T-cell (primary cell): ENCODE measurements at places on chromosomes 3 and 15.

DNA sequence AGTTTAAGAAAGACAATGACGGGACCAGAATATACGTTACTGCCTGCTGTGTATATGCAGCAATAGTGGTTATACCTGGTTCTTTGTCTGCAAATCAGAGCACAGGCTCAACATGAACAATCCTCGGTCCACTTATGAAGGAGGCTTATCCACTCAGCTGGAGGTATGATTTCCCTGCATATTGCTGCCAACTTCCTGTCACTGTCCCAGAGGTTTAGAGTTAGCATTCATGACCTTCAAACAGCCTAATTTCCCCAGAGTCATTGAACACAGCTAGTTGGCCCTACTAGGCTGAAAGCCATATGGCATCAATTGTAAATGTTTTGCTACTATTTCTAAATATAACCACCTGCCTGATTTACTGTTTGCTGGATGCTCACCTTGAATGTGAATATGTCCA lies 224.9 kb upstream of the ZNF717 start:
- DNase-seq: no peak

DNA sequence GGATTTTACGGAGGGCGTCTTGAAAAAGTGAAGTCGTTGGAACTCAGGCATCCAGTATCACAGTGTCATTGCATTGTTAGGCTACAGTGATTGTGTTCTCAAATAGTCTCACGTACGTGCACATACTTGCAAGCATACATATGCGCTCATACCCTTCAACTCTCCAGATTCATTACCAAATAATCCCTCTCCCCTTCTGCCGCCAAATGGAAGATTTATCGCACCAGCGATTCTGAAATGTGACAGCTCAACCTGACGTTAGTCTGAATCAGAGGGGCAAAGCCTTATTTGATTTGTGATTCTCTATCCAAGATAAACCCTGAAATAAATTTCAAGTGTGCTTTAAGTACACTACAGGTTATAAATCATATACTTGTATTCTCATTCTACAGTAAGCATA lies 119.4 kb downstream of the GADL1 start:
- DNase-seq: no peak

DNA sequence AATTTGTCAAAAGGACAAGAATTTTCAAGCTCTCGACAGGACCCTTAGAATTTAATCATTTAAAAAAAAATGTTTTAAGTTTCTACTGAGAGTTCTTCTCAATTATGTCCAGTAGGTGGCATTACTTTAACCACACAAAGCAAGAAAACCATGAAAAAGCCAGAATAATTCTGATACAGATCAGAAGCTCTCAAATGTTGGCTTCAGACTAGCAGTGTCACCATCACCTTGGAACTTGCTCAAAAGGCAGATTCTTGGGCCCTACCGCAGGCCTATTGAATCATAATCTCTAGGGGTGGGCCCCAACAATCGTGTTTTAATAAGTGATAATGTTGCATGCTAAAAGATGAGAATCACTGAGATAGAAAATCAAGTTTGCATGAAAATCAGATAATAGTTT lies 99.5 kb upstream of the KCNMB2 start:
- DNase-seq: no peak

DNA sequence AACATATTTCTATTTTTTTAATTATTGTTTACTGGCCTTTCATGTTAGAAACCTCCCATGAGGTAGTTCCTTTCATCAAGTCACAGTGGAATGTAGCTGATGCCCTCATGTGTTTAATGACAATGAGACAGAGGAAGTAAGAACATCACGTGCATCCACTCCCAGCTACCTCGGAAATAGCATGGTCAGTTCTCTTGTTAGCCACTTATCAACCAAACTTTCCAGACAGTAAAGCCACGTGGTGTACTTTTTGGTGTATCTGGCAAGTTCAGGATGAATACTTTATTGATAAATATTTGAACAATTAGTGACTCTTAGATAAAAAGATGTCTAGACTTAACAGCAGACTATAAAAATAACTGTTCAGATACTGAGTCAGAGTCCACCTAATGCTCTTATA lies 781.7 kb downstream of the MECOM start:
- DNase-seq: no peak

DNA sequence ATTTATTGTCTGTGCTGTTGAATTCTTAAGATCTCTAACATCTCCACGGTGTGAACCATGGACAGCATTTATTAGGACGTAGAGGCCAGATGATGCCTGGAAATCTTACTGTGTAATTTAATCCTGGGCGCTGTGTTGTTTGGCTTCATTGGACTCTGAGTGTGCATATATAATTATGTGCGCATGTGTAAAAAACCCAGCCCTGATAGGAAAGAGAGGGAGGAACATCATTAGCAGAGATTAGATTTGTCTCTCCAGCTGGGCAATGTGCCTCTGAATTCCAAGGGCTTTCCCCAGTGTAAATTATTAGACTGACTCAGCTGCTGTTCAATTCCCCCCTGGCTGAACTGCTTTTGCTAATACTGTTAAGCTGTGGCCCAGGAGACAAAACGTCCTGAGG lies 39.6 kb downstream of the MAP3K13 start:
- no peak for DNase-seq

DNA sequence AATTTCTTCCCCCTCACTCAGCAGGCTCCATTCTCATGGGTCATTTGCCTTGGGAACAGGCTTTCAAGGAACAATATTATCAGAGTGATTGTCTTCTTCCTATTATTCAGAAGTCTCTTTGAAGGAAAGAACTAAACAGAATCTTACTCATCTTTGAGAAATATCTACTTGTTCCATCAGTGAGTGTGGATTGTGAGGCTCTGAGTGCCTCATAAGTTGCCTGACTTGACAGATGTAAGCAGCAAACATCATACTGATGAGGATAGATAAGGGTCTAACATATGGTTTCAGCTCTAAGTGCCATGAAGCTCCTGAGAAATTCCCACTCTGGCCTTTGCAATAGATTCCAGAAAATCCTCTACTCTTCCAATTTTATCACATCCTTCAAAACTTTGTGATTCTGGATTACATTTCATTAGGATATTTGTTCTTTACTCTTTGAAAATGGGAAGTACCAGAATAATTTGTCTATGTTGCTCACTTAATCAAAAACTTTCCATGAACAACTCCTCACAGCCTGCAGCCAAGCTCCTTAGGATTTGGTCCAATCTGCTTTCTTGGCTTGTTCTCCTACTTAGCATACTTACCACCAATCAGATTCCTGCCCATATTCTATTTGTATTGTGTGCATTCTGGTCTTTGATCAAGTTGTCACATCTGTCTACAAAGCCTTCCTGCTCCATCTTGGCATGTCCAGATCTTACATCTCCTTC lies 120.1 kb downstream of the RPL22L1 start:
- DNase-seq: no peak

- no peak for DNase-seq
Observed at GRCh38 chr15:37900326-37901221, 33.9 kb upstream of the TMCO5A start.

- DNase-seq: no peak
Observed at GRCh38 chr3:88632226-88632625, 475.2 kb upstream of the EPHA3 start.

- no peak for DNase-seq
Observed at GRCh38 chr3:136296960-136297359, 46.8 kb downstream of the PCCB start.

DNA sequence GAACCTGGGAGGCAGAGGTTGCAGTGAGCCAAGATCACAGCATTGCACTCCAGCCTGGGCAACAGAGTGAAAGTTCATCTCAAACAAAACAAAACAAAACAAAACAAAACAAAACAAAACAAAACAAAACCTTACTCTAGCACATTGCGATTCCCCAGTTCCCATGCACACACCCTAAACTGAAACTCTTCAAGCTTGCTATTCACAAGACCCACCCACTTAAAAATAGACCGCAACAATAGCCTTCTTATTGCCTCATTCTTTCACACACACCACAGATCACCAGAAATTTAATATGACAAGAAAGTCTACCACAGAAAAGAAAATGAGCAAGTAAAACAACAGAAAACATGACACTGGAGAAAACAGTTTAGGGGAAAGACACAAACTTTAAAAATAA lies 598.4 kb downstream of the FHIT start:
- DNase-seq: no peak

DNA sequence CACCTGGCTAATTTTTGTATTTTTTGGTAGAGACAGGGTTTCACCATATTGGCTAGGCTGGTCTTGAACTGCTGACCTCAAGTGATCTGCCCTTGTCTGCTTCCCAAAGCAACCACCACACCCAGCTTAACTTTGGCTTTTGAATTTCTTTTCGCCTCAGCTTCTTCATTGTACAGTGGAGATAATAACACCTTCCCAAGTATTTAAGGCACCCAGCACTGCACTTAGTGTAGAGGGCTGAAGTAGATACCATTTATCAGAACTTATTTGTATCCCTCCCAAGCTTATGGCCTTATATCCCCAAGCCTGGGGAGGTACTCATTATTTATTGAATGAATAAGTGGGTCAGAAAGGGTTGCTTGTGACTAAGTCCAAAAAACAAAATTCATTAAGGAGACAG lies 2.3 kb downstream of the SQOR start:
- no peak for DNase-seq

DNA sequence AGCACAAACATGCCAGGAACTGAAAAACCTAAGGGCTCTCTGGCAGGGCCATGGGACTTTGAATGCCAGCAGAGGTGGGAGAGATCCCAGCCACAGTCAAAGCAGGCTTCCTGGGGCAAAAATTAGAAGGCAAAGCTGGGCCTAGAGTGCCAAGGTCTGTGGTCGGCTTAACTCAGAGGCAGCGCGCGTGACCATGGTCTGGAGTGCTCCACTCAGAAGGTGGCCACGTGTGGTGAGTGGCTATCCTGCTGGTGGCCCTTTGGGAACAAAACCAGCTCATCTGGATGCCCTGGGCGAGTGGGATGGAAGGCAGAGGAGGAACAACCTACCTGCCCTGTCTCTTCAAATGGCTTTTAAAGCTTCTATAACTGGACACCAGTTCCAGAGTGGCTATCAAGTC lies 63.1 kb downstream of the OXNAD1 start:
- DNase-seq: no peak

DNA sequence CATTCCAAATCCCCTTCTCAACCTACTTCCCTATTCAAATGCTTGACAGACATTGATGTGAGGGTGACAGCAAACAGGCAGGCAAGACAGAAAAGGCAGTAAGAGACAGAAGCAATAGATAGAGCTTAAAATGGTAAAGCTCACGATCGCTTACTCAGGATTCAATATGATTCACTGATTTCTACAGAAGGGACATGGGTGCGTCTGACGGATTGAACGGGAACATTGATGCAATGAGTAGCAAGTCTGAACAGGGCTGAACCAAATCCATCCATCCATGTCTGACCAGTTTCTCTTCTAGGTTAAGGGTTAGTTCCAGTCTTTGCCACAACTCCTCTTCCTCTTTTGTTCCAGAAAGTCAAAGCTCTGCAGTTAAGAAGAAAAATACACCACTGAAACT lies 35.1 kb downstream of the P2RY1 start:
- no peak for DNase-seq

GRCh38 chr3:47348411-47349154 lies 32.2 kb upstream of the PTPN23 start:
- no peak for DNase-seq

DNA sequence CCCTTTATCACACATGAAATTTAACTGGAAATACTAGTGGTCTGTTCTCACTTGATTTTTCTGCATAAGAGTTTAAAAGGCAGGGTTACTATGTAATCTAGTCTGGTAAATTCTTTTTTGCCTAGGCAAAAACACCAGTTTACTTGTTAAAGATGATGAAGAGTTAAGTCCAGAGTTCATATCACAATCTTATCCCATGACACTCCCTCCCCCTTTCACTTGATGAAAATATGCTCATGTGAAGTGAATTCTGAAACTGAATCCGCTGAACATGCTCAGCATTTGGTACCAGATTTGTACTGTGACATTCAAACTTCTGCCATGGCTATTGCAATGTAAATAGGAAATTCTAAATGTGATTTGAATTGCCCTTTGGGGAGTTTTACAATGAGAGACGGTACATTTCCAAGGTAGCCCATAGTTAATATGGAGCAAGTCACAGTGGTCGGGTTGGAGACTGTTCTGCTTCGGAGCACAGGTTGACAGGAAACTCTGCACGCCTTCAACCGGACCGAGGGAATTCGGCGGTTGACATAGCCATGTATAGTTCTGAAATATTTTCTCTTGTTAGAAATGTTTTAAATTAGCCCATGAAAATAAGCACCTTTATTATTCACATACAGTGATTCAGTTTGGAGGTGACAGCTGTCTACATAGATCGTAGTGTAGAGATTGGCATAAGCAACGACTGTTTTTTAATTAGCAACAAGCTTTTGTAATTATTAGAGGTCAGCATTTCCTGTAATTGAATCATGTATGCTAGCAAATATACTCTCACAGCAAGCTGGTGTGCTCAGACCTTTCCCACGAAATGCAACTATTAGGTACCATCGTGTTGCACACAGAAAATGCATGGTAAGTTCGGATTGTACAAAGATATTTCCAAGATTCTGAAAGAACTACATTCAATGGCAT lies 768.6 kb upstream of the GOLIM4 start:
- DNase-seq: no peak

DNA sequence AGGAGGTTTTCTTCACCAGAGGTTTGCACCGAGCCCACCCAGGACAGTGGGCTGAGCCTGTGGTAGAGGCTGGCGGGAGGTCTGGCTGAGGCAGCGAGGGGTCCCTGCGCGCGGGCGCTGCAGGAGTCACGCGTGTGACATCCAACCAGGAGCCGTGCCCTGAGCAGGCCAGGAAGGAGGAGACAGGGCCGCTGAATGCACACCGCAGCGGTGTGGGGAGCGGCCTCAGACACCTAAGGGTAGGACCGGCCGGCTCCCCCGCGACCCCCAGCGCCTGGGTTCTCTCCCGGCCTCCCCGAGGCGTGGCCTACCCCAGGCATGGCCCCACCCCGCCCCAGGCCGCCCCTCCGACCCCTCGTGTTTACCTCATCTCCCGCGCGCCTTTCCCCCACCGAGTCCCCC lies 412 bp downstream of the SLC41A3 start:
- no peak for DNase-seq

DNA sequence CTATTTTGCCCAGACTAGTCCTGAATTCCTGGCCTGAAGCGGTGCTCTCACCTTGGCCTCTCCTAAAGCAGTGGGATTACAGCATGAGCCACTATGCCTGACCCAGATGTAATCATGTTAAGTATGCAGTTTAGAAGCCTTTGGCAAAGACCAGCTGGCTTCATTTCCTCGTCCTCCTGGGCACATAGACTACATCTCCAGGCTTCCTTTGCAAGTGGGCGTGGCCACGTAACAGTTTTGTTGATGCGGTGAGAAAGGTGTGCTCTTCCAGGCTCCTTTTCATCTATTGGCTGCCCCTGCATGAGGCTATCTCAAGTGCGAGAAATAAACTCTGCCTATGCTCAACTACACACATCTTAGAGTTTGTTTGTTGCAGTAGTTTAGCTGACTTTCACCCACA lies 13.0 kb downstream of the SV2B start:
- no peak for DNase-seq

- DNase-seq: no peak
Observed at GRCh38 chr3:146300768-146301167, 49.9 kb upstream of the PLSCR4 start.

GRCh38 chr3:147415874-147416273 lies 6.7 kb downstream of the ZIC1 start:
- no peak for DNase-seq
